ENCODE measurements at places on chromosomes 2 and 18. TPM values are rescaled to one million over a fixed set of nuclear protein-coding genes. Genes with fewer than 3 reads are reported as not detected.
A peak's percentile ranks its signal among the peaks of the same experiment; 100 is the strongest.

DNA sequence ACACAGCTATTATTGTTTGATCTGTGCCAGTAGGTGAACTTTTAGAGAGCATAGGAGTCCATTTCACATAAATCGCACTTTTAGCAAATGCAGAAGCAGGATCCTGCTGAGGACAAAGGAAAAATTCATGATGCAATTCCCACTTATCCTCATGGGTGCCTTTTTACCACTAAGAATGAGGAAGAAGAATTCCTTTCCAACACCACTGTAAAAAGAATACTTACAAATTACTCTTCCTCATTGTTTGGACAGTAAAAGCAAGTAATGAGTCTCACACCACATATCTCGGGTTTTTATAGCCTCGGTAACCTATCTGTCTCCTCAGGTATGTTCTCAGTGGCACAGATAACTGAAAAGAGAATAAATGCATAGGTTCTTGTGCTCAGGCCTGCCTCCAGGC, 238.5 kb downstream of the MTX2 start:
- peaks cover 2% of the 10 kb centered on the region for H3K4me1 ChIP-seq
- no peaks in the 10 kb centered on the region for H3K36me3 ChIP-seq
- no peak overlapping the region for H3K27ac ChIP-seq
- no peak overlapping the region for H3K4me3 ChIP-seq
- DNase-seq: no peak
- H3K27me3 ChIP-seq: no peaks in the 10 kb centered on the region

Gene SPDYA
- 0.75 TPM for total RNA-seq

DNA sequence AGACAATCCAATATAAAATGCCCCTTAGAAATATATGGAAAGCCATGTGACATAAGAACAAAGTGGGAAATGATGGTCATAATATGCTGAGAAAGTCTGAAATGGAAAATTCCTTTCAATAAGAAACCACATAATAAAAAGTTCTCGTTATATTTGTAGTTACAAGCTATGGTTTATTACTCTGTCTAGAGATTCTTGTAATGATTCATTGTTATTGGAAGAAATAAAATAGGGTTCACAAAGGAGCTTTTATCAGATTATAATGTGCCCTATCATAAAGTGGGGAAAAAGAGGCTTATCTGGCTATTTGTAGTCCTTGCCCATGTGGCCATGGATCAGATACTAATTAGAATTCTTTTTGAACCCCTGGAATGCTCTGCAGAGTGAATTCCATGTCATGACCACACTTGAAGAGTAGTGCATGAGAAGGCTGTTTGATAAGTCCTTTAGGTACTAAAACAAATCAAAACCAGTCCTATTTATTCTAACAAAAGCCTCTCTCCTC, 420.7 kb upstream of the NRP2 start:
- H3K27ac ChIP-seq: no peak overlapping the region
- no peaks in the 10 kb centered on the region for H3K4me1 ChIP-seq
- no peak for DNase-seq
- no peaks in the 10 kb centered on the region for H3K27me3 ChIP-seq
- H3K4me3 ChIP-seq: no peak overlapping the region

GRCh38 chr2:213232649-213233437, 51.4 kb upstream of the SPAG16 start:
- H3K27me3 ChIP-seq: no peaks in the 10 kb centered on the region
- no peak for DNase-seq
- no peak overlapping the region for H3K27ac ChIP-seq
- H3K4me3 ChIP-seq: no peak overlapping the region

DNA sequence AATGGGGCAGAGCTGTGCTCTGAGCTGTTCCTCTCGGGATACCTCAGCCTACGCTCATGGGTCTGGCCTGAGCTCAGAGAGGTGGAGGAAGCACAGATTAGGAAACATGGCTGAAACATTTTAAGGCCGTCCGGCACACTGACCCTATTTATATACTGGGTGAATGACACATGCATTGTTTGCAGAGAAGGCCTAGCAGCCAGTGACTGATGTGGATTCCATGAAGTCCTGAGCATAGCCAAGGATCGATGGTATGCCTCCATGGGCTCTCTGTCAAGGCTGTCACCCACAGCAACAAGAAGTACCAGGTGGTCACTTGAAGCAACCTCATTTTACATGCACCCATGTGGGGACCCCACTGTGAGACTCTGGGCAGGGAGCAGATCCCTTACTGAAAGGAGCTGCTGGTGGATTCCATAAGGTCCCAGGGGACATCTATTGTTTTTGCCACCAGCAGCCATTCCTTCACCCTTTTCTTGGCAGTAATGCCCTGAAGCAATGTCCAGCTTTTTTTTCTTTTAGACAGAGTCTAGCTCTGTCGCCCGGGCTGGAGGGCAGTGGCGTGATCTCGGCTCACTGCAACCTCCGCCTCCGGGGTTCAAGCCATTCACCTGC, 8.4 kb downstream of the PTMA start:
- no peak overlapping the region for H3K4me3 ChIP-seq
- DNase-seq: peak; percentile 86
- peaks cover 11% of the 10 kb centered on the region for H3K36me3 ChIP-seq
- no peak overlapping the region for H3K27ac ChIP-seq
- H3K4me1 ChIP-seq: peaks cover 68% of the 10 kb centered on the region

DNA sequence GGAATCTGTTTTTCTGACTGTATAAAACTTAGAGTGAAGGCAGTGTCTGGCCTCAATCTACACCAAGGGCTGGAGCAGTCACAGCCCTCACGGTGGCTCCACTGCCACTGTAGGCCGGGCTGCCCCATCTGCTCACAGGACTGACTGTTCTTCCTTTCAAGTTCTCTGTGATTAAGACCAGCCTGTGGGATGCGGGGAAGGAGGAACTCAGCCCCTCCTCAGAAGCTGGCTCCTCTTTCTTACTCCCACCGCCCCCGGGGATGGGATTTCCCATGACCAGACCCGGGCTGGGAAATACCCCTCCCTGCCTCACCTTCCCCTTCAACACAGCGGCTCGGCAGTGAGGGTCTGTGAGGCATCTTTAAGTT, 106.0 kb downstream of the COPS8 start:
- H3K27me3 ChIP-seq: peaks cover 48% of the 10 kb centered on the region
- no peak overlapping the region for H3K27ac ChIP-seq
- H3K4me3 ChIP-seq: no peak overlapping the region
- H3K36me3 ChIP-seq: no peaks in the 10 kb centered on the region
- DNase-seq: no peak

DNA sequence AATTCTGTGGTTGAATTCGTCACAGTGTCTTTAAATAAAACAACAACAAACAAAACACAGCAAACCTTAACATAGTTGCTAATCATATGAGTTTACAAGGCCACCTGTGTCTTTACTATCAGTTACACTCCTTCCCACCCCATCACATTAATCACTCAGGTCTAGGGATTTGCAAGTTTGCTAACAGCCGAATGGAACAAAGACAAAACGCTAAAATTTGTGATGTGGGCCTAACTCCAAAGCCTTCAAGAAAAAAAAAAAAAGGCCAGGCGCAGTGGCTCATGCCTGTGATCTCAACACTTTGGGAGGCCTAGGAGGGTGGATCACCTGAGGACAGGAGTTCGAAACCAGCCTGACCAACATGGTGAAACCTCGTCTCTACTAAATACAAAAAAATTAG, 566 bp upstream of the POLI start:
- H3K4me3 ChIP-seq: peak overlapping the region; percentile 88
- peak overlapping the region; percentile 68 for H3K27ac ChIP-seq
- peaks cover 28% of the 10 kb centered on the region for H3K4me1 ChIP-seq
- H3K27me3 ChIP-seq: no peaks in the 10 kb centered on the region
- no peaks in the 10 kb centered on the region for H3K36me3 ChIP-seq

Gene TMBIM1
- 69.7 TPM for total RNA-seq

Gene CRYBA2
- total RNA-seq: not detected

GRCh38 chr18:21857871-21858270, 117.3 kb downstream of the MIB1 start:
- no peak overlapping the region for H3K27ac ChIP-seq
- DNase-seq: no peak
- H3K4me3 ChIP-seq: no peak overlapping the region
- no peaks in the 10 kb centered on the region for H3K27me3 ChIP-seq
- peaks cover 3% of the 10 kb centered on the region for H3K36me3 ChIP-seq

DNA sequence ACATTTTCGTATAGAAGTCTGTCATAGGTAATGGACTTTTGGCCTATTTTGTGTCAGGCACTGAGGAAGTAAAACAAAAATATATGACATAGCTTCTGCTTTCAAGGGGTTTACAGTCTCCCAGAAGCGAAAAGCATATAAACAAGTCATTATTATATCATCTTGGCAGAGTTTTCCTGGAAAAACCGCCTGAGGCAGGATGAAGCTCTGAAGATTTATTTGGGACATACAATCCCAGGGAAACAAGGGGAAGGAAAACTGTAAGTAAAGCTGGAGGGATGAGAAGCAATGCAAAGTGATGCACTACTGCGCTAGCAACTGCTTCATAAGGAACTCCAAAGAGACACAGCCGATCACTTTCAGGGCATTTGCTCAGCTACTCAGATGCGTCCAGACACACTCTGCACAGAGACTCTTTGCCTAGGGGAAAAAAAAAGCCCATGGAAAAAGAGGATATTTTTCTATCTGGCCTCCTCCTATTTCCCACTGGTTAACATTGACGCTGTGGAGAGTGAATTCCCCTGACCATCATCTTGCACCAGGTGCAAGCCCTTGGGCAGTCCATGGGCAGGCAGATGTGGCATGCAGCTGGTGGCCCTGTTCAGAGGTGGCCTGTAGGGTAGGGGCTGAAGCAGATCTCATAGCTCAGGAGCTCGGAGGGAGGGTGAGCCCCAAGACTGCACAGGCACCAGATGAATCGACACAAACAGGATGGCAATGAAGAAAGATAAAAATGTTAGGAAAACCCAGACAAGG, 158.1 kb downstream of the METTL4 start:
- H3K27me3 ChIP-seq: no peaks in the 10 kb centered on the region
- no peaks in the 10 kb centered on the region for H3K4me1 ChIP-seq
- no peak overlapping the region for H3K27ac ChIP-seq
- H3K36me3 ChIP-seq: no peaks in the 10 kb centered on the region

Gene GTF2A1L
- not detected for total RNA-seq

DNA sequence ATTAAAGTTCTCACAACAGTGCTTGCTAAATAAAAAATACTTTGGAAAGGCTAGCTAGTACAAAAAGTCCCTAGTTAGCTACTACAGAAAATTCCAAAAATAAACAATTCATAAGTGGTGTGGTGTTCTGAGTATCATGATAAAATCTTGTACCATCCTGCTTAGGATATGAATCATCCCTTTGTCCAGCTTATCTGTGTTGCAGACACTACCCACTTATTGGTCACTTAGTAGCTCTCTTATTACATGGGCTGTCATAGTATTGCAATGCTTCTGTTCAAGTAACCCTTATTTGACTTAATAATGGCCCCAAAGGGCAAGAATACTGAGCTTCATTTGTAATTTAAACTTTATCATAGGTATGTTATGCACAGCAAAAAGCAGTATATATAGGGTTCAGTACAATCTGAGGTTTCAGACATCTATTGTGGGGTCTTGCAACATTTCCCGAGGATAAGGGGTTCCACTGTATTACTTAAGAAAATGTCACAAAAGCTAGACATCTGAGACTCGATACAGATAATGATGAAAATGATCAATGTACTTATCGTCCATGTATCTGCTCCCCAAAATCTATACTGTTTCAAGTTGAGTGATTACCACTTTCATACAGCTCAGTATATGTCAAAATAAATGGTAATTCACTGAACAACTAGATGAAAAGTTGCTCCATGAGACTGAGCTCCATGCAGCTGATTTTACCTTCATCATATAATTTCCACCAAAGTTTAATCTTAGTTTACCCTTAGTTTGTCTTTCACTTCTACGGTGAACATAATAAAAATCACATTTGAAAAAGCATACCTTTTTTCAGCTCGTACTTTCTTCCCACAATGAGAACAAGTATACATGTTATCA, 93.8 kb downstream of the C2orf74 start:
- DNase-seq: peak; percentile 64
- no peak overlapping the region for H3K27ac ChIP-seq
- no peaks in the 10 kb centered on the region for H3K27me3 ChIP-seq
- peaks cover 7% of the 10 kb centered on the region for H3K4me1 ChIP-seq

GRCh38 chr2:219664944-219665343, 37.5 kb downstream of the SLC4A3 start:
- peaks cover 6% of the 10 kb centered on the region for H3K27me3 ChIP-seq
- no peaks in the 10 kb centered on the region for H3K36me3 ChIP-seq
- H3K4me1 ChIP-seq: peaks cover 16% of the 10 kb centered on the region
- DNase-seq: no peak

Gene CPLX4
- total RNA-seq: not detected

DNA sequence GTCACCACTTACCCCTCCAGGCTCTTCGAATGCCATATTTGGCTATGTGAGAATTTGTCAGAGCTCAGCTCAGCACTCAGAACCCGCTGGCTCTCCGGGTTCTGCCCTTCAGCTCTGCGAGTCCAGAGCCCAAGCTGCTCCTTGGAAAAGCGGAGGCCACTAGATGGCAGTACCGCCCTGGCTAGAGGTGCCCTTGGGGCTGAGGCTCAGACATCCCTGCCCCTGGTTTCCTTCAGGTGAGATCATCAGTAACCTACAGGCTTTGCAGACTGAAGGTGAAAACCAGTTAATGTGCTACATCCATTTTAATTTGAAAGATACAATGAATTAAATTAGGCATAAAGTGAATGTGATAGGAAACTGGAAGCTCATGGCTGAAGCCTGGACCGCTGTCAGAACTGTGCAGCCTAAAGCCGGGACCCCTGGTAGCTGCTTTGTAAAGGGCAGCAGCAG, 285.6 kb downstream of the AGAP1 start:
- no peaks in the 10 kb centered on the region for H3K4me1 ChIP-seq
- no peak overlapping the region for H3K4me3 ChIP-seq
- DNase-seq: peak; percentile 68
- no peak overlapping the region for H3K27ac ChIP-seq
- H3K36me3 ChIP-seq: peaks cover 2% of the 10 kb centered on the region

Gene LOXL3
- 0.39 TPM for total RNA-seq

DNA sequence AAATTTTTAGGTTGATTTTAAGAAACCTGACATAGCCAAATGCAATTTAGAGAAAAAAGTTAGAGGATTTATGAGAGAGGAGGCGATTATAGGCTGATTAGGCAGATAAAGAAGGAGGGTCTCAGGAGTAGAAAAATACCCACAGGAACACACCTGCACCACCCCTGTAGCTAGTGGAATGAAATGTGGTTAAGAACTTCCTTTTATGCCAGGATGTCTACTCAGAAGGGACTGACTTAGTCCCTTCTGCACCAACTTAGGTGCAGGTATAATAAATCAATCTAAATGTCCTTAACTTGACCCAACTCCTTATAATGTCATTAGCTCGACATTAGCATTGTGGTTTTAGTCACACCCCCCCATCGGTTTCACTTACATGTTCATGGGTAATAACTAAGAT, 1274.5 kb upstream of the TMEFF2 start:
- no peak overlapping the region for H3K27ac ChIP-seq
- DNase-seq: no peak
- H3K4me1 ChIP-seq: 0 out of 2 replicates have a peak, but pooled peaks cover 4% of the 10 kb centered on the region
- H3K36me3 ChIP-seq: no peaks in the 10 kb centered on the region
- no peaks in the 10 kb centered on the region for H3K27me3 ChIP-seq

Gene IL1A
- total RNA-seq: not detected

All from HepG2 (cell line).